ENCODE measurements at places on chromosomes 7 and 10. TPM values are rescaled to one million over a fixed set of nuclear protein-coding genes. Genes with fewer than 3 reads are reported as not detected.

DNA sequence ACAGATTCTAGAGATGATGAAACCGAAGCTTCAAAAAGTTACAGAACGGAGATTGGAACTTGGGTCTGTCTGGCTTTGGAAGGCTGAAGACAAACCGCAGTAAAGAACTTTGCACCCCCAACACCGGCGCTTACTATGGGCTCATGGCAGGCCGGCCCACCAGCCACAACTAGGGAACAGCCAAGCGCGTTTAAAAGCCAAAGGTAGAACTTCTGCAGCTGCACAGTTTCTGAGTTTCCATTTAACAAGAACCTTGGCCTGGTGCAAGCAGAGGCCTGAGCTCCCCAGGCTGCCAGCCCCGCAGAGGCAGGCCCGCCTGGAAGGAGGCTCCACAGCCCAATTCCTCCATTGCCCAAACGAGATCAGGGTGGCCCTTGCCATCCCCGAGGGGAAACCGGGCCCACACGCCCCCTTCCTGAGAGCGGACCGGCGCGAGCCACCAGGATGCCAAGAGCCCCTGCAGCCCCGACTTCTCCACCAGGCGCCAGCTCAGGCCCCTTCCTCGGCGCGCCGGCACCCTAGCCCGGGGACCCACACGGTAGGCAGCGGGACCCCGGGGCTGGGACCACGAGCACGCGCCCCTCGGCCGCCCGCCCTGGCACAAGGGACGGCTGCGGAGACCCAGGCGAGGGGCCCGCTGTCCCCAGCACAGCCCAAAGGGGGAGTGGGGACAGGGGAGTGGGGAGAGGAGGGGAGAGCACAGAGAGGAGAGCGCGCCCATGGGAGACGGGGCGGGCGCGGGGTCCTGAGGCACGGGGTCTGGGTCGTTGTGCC is 566 bp downstream of the MAD1L1 start:
- no peak for DNase-seq

GRCh38 chr10:92799568-92799967 is 48.8 kb upstream of the EXOC6 start:
- no peak for DNase-seq

- no peak for DNase-seq
These were observed 757 bp upstream of the GRID1 start for GRCh38 chr10:86367152-86367951.

- no peak for DNase-seq
These were observed 15.0 kb downstream of the ASB13 start for GRCh38 chr10:5651388-5651764.

DNA sequence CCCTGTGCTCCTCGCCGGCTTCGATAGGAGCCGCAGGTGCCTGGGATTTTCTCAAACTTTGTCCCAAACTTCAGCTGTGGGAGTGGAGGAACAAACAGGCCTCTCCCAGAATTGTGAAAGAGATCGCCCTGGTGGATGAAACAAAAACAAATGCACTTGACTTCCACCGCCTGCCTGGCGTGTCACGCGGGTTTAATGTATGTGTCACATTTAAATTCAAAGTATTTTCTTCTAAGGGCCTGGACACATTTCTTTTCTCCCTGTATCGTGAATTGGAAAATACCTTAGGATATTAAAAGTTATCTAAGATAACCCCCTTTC is 694 bp upstream of the WASL start:
- DNase-seq: no peak

DNA sequence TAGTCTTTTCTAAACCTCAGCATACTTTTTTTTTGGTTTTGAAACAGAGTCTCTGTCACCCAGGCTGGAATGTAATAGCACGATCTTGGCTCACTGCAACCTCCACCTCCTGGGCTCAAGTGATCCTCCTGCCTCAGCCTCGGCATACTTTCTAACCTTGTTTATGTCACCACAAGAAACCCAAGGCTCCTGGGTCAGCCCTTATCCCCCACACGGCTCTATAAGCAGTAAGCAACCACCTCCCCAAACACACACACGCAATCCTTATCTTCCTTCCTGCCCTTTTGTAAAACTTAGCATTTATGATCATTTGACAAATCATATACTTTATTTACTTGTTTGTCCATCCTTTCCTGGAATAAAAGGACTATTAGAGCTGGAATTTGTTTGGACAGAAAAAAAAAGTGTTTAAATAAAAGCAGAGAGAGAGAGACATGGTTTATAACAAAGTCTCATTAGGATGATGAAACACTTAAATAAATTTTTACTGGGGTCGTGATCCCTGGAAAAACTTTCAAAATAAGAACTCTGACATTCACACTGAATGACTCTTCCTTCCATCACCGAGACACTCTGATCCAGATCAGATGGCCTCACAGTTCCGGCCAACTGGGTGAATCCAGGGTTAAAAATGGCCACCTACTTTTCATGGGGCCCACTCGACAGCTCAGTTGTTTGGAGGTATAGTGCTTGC is 72.7 kb upstream of the PIK3CG start:
- no peak for DNase-seq

DNA sequence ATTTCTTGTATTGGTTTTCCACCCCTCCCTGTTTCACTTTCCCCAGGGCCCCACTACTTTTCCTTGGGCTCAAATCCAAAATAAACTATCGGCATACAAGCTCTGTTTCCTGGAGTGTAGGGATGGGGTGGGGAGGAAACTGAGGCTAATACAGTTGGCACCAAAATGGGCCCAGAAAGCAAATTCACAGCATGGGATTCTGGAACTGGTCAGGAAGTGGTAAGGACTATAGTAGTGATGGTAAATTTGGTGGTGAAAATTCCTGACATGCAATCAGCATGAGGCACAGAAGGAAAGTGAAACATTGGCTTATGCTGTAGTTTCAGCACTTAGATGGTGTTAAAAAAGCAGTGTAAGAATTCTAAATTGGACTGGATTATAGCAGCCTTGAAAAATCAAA is 8.7 kb upstream of the SAMD9L start:
- DNase-seq: peak; percentile 92

DNA sequence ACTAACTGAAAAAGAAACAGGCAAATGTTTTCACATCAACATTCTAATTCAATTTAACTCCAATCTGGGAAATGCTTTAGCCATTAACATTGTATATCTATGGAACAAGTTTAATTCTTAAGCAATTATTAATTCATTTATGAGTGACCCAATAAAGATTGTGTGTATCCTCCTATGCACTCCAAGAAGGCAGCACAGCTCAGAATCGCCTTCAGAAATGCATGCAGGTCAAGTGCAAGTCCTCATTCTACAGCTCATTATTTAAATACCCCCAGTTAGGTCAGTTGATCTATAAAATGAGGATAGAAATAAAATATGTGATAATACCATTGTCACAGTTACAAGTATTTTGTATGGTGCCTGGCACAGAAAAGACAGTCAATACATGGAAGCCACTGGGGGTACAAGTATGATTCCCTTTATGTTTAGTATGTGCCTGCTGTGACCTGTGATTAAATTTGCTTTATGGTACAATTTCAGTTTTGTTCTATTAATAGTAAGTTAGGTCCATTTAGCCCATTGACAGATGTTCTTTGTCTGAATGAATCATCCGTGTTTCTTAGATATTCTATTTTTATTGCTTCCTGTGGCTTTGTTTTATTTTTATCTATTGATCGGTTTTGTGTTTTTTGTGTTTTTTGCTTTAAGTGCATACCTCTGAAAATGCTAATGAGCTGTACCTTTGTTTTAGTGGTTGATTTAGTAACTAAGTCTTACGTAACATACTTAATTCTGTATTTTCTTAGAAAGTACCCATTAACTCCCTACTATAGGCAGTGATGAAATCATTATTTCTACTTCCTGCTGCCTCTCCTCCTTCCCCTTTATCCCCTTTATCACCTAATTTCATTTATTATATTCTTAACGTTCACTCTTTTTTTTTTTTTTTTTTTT is 42.8 kb downstream of the CPXM2 start:
- no peak for DNase-seq

- DNase-seq: no peak
These were observed 229.0 kb downstream of the BICC1 start for GRCh38 chr10:58741673-58742072.

AOAH gene
- 1.4 TPM for total RNA-seq

NEUROD6 gene
- not detected for total RNA-seq

SP4 gene
- total RNA-seq: 5.7 TPM

Data from HT1080 (cell line).